Effector CD8-positive, alpha-beta T cell (primary cell): ENCODE measurements at places on chromosomes 16 and 17.

DNA sequence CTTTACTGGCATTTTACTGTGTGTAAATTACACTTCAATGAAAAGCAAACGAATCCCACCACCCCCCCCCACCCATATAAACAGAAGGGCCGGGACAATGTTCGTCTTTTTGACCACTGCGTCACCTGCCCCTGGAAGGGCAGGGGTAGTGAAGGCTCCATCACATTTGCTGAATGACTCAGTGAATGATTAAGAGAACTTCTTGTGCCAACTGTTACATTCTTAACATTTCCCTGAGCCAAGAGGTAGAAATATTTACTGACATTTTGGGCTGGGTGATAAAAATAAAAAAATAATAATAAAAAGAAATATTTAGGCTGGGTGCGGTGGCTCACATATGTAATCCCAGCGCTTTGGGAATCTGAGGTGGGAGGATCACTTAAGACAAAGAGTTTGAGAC, 24.1 kb downstream of the C16orf96 start:
- DNase-seq = no peak

DNA sequence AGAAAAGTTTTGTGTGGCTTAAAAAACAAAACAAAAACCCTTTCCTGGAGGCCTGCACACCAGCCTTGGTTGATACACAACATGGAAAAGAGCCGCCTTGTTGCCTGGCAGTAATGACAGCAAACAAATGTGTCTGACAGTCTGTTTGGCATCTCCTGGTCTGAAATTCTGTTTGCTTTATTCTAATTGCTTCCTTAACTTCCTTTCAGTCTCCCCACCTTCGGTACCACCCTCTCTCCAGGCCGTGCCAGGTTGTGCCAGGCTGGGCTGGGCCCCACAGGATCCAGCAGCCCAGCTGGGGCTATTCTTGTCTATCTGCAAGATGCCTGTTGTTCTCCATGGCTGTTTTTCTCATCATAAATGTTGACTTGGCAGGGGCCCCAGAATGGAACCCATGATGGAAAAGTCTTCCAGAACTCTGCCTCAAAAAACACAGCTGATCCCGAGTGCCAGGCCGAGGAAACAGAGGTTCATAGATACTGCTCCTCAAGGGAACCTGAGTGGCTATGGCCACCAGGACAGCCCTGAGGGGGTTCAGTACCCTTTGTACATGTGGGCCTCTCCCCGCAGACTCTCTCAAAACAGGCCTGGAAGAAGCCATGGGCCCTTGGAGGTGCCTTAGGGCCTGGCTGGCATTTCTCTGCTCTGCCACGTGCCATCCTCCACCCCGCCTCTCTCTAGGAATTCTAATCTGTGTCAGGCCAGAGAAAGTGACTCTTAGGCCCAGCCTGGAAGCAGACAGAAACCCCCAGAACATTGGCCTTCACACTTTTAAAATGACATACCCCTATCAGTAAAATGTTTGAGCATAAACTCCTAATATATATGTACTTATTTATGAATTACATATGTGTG, 50.5 kb downstream of the YPEL2 start:
- DNase-seq = no peak

DNA sequence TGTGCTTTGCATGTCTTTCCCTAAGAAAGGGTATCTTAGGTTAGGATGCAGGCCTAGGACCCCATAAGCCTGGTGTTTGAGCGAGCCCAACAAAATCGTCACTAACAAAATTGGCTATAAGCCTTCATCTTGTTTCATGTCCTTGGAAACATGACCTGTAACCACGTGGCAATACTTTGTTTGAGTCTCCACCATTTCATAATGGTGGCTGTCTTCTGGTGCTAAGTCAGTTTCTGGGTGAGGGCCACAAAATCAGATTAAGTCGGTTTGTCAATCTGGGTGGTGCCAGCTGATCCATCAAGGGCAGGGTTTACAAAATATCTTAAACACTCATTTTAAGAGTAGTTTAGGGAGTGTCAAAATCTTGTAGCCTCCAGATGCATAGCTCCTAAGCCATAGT, 33.0 kb downstream of the C16orf54 start:
- DNase-seq = no peak

- no peak for DNase-seq
These were observed 18.5 kb upstream of the SLC35G3 start for GRCh38 chr17:35212668-35213067.

- DNase-seq = no peak
These were observed at the start of gene SLC6A2 for GRCh38 chr16:55655897-55656681. TSS of gene SLC6A2 (plus strand) at chr16:55655988. CDS start at chr16:55656695, 707 bp downstream.

- peak; percentile 16 for DNase-seq
These were observed 4.5 kb upstream of the TMEM92 start for GRCh38 chr17:50269477-50270434.

DNA sequence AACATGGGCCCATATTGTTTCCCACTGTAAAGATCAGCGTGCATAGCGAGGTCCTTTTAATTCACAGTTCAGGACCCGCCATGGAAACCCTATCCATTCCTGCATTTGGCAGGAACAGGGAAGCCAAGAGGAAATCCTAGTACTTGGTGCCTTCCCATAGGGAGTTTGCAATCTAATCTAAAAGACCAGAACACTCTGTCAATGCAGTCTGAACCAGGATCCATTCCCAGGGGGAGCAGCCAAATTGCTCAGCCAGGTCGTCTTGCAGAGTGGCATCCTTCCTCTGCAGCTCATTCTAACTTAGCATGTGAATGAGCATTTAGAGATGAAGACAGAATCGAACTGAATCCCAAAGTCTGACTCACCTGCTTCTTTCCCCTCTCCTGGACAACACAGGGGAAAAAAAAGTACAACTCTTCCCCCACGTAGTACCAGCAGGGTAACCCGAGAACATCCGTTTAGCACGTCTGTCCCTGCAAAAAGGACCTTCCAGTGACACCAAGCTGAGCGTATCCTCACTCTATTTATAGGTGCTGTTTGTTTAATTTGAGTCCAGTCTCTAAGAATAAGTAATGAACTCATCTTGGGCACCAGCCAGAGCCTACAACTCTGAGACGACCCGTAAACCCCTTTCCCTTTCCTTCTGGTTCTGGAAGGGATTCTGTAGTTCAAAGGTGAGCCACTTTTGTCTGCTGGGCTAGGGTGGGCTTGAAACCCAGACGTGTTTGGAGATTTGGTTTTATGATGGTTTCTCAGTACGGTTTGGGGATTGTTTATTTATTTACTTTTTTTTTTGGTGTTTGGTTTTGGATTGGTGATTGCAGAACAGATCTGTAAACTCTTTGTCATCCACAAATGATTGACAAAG, 74.5 kb downstream of the ERCC4 start:
- DNase-seq = no peak

DNA sequence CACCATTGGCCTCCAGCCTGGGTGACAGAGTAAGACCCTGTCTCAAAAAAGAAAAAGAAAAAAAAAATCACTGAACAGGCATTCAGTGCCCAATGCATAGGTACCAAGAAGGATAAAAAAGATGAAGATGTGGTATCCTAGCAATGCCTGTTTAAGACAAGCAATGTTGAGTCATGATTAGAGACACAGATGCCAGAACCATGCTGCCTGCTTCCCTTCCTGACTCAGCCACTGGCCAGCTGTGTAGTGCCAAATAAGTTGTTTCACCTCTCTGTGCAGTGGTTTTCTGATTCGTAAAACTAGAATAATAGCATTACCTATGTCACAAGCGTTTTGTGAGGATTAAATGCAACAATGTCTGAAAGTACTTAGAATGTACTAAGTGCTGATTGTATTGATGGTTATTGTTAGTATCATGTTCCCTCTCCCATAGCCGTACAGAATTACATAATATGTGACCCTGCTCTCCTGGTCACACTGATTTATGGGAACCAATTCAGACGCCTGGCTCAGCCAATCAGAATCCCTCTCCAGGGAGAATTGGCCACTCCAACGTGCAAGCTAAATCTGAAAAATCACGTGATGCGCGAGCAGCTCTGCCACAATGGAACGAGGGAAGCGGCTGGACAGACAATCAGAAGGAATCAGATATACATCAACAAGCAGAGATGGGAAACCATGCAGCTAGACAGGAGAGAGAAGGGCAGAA, 241.9 kb downstream of the SLC39A11 start:
- no peak for DNase-seq

DNA sequence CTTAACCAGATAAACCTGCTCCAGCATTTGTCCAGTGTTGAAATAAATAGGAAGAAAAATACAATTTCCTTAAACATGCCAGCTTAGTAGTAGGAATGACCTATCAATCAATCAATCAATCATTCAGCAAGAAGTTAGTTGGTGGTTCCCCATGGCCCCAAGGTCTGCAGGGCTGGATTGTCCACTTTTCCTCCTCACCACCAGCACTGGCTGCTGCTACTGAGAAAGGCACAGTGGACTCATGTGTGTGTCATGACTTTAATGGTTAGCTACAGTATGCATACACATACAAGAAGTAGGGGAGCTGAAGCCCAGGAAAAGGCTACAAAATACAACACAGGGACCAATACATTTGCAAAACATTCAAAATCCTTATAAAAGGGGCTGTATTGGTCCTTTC, 4.4 kb downstream of the SETD6 start:
- DNase-seq = no peak

- no peak for DNase-seq
These were observed 43.8 kb downstream of the SOCS1 start for GRCh38 chr16:11211977-11212797.

DNA sequence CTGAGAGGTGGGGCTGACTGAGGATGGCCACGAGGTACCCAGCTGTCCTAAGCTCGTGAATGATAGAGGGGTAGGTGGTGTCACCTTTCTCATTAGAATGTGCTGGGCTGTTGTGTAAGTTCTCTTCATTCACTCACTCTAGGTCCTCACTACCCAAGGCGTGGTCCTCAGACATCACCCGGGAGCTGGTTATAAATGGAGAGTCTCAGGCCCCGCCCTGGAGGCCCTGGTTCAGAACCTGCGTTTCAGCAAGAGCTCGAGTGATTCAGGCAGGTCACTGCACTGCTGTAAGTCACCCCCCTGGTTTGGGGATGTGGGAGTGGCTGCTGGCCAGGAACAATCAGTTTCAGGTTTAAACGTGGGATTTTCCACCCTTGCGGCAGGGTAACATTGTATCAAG, 139.8 kb downstream of the FOXL1 start:
- no peak for DNase-seq
